ENCODE measurements at places on chromosomes 5 and 9. TPM values are rescaled to one million over a fixed set of nuclear protein-coding genes. Genes with fewer than 3 reads are reported as not detected.

OR1J2 gene
- 0.29 TPM for total RNA-seq

PCDHGA2 gene
- 2.7 TPM for total RNA-seq

PNPLA7 gene
- total RNA-seq, result 2.7 TPM

CATSPER3 gene
- total RNA-seq, result 0.36 TPM

TMEM250 gene
- total RNA-seq, result 52.7 TPM

KIF4B gene
- not detected for total RNA-seq

NR2F1-AS1 gene
- total RNA-seq, result 15.9 TPM

NR5A1 gene
- total RNA-seq, result not detected

MAMDC4 gene
- 0.88 TPM for total RNA-seq

ERCC8 gene
- 20.0 TPM for total RNA-seq

SERINC5 gene
- 96.3 TPM for total RNA-seq

C7 gene
- total RNA-seq, result 0.88 TPM

PCDH12 gene
- under 0.01 TPM for total RNA-seq

DMRT2 gene
- not detected for total RNA-seq

SLIT3 gene
- total RNA-seq, result 38.3 TPM

QSOX2 gene
- 12.7 TPM for total RNA-seq

Data from osteoblast (primary cell).